ENCODE measurements at places on chromosomes 2 and 18.

- DNase-seq: no peak
Measured at GRCh38 chr2:66437109-66437690, 2.3 kb downstream of the MEIS1 start.

- no peak for DNase-seq
Measured at GRCh38 chr18:78639006-78639950, 340.3 kb upstream of the SALL3 start.

GRCh38 chr2:152336119-152336853 lies 1.3 kb downstream of the FMNL2 start:
- DNase-seq: peak; percentile 41

DNA sequence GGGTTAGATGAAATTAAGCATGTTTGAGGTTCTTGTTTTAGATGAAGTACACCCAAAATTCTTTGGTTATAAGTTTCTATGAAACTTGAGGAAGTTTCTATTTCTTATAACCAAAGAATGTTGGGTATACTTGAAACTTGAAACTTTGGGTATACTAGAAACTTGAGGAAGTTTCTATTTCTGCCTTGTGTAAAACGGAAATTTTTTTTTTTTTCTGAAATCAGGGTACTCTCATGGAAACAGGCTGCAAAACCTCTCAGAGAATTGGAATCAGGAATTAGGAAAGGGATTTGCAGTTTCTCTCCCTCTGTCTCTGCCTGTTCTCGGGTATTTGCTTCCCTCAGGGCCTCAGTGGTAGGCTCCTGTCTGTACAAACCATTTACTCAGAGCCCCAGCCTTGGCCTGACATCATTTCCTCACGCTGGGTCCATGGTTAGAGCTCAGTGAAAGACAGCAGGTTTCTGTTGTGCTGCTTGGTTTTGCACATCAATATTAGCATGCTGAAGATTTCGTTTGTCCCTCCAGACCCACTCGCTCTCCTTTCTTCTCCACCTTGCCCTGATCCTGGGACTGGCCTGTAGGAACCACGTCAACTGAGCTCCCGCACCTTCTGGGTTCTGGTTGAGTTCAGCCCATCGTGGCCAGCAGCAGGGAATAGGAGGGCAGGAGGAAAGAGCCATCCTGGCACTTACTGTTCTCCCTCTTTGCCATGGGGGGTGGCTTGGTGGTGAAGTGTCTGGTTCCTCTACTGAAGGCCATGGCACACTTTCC lies 106.4 kb downstream of the POLR1A start:
- DNase-seq: no peak

DNA sequence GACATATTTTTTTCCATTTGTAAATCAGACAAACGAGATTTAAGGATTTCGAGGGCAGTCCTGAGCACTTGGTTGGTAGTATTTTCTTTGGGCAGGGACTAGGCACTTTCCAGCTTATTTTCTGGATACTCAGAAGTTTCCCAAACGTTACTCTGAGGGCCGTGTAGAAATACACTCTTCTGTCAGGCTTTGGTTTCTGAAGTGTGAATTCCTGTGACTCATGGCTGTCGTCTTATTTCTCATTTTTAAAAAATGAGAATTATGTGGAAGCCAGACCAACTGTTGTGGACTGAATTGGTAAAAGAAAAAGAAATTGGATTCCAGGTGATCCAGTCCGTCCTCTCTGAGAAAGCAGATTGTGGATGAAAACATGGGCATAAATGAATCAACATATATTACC lies 658.6 kb upstream of the FANCL start:
- no peak for DNase-seq

- DNase-seq: peak; percentile 8
Measured at GRCh38 chr2:1518867-1519530, 105.7 kb downstream of the TPO start.

GRCh38 chr2:861655-862354 lies 88.8 kb upstream of the SNTG2 start:
- no peak for DNase-seq

DNA sequence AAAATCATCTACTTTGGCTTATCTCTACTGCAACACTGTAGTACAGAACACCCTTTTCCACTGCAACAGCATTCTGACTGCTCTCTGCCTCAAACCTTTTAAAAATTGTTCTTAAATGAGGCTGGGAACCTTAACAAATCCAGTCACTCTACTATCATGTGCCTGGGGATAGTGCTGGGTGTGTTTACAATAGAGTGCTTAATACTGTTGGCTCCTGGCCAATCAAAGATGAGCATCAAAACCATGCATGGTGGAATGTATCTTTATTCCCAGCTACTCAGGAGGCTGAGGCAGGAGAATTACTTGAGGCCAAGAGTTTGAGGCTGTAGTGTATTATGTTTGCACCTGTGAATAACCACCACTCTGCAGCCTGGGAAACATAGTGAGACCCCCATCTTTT lies 7.4 kb downstream of the ANKAR start:
- DNase-seq: no peak

- DNase-seq: peak; percentile 73
Measured at GRCh38 chr2:158539176-158540005, 82.6 kb downstream of the PKP4 start.

DNA sequence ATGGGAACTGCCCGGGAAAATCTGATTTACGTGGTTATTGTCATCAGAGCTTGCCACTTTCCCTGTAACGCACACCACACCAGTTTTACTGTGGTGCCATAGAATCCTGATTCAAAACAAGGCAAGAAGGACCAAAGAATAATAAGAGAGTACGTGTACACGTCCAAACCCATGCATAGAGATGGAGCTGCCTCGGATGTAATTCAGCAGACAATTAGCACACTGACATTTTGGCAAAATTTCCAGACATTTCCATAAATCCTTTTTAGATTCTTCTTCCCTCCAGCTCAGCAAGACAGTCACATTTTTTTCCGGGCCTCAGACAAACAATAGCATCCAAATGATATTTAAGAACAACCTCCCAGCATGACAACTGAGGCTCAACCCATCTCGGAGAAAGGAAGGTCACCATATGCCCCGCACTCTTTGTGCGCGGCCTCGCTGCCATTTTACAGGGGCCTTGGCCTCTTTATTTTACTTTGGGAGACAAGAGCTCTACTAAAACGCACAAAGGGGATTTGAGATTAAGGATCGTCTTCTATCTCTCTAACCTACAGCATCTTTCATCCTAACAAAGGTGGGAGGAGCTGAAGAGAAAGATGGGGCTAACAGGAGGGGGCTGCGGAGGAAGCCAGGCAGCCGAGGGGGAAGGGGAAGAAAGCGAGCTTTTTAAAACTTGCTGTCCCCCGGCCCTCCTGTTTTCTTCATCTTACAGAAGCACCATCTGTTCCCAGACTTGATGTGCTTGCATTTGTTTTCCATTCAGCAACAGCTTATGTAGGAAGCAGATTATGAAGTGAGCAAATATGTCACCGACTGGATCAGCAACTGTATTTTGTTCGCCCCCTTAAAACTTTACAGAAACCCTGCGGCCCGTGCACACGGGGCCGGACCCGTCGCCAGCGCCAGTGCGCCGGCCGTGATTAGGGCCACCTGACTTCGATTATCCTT lies 61.0 kb downstream of the CDCA7 start:
- DNase-seq: no peak

- DNase-seq: peak; percentile 98
Measured at GRCh38 chr2:64359892-64360657, 93.9 kb upstream of the LGALSL start.

DNA sequence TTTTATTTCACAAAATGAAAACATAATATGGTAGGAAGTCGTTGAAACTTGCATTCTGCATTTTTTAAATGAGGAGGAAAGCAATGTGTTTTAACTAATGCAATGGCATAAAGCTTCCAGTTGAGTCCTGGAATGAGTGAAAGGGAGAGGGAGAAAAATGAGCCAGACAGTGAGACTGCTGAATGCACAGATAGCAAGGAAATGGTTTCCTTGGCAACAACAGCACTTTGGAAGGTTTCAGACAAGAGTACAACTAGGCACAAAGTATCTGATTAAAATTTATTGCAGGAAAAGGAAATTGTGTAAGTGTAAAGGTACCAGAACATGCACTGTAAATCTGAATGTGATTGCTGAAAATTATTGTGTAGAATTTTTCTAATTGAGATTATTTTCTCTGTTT lies 320.1 kb upstream of the KYNU start:
- DNase-seq: no peak

DNA sequence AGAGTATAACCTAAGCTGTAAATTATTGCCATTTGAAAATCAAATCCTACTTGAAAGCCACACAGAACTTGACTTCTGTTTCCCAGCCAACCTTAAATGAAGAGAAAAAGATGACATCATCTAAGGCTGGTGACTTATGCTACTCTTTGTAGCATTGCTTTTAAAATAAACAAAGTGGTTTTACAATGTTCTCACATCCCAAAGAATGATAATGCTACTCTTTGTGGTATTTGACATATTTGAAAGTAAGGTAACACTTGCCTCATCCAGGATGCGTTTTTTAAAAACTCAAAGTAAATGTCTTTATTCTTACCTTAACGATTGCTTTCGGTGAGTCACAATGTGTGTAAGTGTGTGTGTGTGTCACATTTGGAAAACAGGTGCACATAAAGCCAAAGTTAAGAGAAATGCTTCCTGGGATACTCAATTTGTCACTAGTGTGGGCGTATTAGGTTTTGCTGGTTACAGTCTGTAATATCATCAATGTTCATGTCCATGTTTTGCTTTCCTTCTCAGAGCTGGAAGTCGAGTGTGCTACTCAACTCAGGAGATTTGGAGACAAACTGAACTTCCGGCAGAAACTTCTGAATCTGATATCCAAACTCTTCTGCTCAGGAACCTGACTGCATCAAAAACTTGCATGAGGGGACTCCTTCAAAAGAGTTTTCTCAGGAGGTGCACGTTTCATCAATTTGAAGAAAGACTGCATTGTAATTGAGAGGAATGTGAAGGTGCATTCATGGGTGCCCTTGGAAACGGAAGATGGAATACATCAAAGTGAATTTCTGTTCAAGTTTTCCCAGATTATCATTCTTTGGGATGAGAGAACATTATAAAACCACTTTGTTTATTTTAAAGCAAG lies 2.6 kb downstream of the PMAIP1 start:
- DNase-seq: no peak

DNA sequence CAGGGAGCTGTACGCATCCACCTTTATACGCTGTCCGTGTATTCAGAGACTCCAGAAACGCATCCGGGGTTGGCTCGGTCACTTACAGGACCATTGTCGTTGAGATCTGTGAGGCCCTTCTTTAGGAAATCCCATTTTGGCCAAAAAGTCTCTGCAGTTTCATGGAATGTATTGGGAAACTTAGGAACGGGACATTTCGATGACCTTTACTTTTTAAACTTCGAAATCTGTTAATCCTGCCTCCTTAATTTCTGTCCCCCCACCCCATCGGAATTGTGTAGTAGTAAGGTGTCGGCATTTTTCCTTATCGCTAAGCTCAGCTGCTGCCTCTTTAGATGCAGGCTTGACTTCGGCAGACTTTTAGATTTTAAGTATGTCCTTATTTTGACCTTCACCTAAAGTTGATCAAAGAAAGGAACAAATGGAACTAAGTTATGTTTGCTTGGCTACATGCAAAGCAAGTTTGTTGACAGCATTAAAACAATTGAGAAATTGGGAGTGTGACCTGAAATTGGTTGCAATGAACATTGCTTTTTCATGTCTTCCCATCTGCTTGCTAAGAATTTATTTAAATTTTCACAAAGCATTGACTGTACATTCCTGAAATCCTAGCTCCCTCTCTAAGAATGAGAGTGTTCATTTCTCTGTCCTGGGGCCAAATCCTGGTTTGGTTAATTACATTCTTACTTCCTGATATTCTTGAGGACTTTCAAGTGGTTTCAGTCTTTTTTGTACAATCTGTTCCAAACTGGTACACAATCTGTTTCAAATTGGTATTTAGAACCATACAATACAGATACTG lies 884 bp upstream of the RAPH1 start:
- peak; percentile 39 for DNase-seq

DNA sequence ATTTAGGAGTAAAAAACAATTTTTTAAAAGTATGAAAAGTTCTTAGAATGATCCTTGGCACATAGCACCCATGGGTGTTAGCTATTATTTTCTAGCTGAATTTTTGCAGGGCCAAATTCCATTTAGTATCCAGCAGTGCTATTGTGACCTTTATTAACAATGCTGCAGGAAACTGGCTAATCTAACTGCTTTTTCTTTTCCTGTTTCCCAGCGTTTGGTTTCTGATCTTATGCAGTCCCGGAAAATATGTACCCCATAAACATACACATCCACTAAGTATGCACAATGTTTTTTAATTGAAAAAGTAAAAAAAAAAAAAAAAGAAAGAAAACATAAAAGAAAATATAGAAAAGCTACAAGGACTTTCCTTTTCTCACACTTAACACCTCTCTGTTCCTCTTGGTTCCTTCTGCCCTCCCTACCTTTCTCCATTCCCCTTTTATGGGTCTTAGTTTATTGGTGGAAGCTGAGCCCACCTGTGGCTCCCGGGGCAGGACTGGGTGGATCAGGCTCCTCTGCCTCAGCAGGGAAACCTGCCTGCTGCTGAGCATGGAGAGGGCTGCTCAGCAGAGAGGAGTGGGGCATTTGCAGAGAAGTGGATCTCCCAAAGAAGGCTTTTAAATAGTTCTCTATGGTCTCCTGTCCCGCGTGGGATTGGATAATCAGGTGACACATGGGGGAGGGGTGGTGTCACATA lies 9.3 kb upstream of the SLC16A14 start:
- DNase-seq: no peak

GRCh38 chr2:27255660-27256059 lies 7.2 kb downstream of the SLC30A3 start:
- DNase-seq: no peak

DNA sequence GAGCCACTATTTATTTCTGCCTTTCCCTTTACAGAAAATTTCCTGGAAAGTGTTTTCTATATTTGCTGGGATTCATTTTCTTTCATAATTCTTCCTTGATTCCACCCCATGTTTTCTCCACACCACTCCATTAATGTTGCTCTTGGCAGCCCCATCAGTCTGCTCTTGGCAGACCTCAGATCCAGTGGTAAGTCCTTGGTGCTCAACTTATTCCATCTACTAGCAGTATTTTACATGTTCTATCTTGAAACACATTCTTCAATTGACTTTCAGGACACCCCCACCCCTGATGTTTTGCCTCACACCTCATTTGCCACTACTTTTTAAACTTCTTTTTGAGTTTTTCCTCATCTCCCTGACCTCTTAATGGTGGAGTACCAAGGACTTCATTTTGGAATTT lies 65.0 kb downstream of the HNMT start:
- no peak for DNase-seq

- DNase-seq: peak; percentile 89
Measured at GRCh38 chr2:12819103-12819475, 102.4 kb downstream of the TRIB2 start.

DNA sequence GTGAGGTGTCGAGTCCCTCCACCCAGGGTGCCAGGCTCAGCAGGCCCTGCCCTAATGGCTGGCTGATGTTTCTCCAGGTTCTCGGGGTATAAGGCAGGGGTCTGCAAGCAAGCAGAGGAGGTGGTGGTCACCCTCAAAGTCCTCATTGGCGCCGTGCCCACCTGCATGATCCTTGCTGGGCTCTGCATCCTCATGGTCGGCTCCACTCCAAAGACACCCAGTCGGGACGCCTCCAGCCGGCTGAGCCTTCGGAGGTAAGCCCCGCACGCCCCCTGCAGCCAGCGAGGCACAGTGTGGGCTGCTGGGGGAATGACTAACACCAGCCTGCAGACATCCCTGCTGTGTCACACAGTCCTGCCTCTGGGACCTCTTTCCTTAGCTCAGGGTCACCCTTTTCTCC lies 14.1 kb downstream of the MFSD2B start:
- DNase-seq: no peak

GRCh38 chr2:104863468-104864279 lies 9.8 kb downstream of the POU3F3 start:
- no peak for DNase-seq
